ENCODE measurements at places on chromosomes 2 and 18.

DNA sequence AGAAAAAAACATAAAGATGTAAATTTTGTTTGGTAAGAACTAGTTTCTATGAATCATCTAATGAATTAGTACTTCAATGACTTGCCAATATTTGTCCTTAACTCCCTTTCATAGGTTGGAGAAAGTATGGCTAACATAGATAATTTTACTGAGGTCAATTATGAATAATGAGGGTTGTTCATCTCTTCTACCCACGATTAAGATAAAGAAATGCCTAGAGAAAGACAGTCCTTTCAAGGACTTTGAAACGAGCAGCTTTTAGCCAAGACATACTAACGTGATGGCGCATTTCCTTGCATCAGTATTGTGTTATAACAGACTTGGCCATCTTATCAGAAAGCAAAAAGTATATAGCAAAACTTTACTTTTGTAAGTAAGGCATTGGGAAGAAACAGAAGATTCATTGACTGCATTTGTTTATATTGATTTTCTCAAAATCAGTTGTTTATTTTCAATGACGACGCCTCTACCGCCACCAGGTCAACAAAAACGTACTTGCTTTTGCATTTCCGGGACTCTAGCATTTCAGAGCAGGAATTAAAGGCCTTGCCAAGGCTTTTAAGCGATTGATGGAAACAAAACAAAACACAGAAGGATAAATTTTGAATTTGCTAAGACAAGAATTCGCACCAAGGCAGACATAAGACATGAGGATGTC is 961 bp downstream of the RBM43 start:
- no peak for DNase-seq

GRCh38 chr2:56960581-56960980 is 776.8 kb downstream of the CCDC85A start:
- DNase-seq = no peak

- peak; percentile 47 for DNase-seq
These were observed 39.1 kb upstream of the HS6ST1 start for GRCh38 chr2:128357506-128358370.

- DNase-seq = no peak
These were observed 151.1 kb upstream of the RIOK3 start for GRCh38 chr18:23301972-23302371.

- DNase-seq = no peak
These were observed 29.0 kb upstream of the PTPN4 start for GRCh38 chr2:119730671-119731177.

DNA sequence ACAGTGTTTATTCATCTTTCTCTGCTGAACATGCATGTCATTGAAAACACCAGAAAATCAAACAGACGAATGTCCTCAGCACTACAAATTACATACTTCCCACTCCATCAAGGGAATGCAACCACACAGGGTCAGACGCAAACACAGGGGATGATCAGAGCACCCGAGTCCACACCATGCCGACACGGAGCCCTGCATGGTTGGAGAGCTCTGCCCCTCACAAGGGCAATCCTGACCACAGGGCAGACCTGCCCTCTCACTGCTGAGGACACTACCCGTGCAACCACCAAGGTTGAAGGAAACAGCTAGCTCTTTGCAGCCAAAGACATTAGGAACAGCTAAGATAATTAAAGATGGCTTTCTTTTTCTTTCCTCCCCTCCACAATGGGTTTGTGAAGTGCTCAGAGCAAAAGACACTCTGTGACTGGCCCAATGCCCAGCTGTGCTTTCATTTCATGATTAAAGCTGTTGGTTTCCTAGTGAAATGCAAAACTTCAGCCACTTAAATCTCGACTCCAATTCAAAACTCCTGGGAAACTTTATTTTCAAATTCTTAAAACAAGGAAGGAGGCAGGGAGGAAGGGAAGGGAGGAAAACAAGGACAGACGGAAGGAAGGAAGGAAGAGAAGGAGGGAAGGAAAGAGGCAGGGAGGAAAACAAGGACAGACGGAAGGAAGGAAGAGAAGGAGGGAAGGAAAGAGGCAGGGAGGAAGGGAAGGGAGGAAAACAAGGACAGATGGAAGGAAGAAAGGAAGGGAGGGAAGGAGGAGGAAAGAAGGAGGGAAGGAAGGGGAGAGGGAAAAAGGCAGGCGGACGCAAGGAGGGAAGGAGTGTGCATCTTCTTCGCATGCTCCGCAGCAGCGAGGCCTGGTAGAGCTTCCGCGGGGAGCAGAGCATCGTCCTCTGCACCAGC is 65.8 kb downstream of the NDUFA10 start:
- no peak for DNase-seq

DNA sequence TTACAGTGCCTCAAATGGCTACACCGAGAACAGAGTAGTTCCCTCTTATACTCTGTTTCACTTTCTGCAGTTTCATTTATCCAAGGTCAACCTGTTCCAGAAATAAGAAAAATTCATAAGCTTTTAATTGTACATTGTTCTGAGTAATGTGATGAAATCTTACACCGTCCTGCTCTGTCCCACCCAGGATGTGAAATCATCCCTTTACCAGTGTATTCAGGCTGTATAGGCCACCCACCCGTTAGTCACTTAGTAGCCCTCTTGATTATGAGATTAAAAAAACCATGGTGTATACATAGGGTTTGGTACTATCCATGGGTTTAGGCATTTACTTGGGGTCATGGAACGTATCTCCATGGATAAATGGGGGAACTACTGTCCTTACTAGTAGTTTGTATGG is 29.8 kb downstream of the STARD6 start:
- DNase-seq = no peak

DNA sequence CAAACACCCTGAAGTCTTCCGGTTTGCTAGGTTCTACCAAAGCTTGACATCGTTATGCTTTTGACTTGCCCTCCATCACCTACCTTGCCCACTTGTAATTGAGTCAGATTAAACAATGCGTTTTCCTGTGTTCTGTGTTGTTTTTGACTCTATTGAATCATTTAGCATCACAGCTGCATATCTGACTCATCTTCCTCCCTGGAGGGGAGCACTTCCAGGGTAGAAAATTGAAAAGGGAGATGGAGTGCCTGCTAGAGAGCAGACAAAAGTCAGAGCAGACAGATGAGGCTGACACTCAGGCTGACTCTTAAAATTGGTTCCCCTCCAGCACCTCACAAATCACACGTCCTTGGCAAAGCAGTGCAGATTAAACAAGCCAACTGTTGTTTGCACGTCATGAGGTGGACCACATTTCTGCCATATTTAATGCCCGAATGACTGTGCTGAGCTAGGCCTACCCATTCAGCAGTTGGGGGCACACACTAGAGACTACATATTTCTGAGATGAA is 2.2 kb downstream of the MPP4 start:
- DNase-seq = no peak

DNA sequence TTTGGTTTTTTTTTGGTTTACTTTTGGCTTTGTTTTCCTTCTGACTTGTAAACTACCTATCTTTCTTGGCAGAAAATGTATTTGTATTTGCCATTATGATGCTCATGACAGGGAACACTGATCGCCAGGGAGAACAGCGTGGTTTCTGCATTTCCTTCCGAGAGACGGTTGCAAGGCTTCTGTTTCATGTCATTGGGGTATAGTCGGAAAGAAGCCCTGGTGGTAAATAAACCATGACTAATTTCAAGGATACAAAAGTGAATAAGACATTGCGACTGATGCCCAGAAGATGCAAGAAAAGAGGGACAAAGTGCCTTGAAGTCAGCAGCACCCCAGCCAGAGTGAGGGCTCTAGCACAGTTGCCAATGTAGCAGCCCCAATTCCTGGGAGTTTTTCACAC is 4.2 kb upstream of the CAPN14 start:
- DNase-seq = no peak

DNA sequence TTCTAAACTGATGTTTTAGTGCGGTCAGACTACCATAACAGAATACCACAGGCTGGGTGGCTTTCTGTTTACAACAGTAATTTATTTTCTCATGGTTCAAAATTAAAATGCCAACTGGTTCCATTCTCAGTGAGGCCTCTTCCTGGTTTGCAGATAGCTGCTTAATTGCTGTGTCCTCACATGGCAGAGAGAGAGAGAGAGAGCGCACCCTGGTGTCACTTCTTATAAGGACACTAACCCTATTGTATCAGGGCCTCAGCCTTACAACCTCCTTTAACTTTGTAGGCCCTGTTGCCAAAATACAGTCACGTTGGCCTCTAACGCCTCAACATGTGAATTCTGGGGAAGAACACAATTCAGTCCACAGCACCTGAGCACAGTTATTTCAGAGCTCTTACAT is 37.5 kb upstream of the ZNF385B start:
- no peak for DNase-seq

- no peak for DNase-seq
These were observed 13.4 kb downstream of the FMNL2 start for GRCh38 chr2:152348388-152348787.

DNA sequence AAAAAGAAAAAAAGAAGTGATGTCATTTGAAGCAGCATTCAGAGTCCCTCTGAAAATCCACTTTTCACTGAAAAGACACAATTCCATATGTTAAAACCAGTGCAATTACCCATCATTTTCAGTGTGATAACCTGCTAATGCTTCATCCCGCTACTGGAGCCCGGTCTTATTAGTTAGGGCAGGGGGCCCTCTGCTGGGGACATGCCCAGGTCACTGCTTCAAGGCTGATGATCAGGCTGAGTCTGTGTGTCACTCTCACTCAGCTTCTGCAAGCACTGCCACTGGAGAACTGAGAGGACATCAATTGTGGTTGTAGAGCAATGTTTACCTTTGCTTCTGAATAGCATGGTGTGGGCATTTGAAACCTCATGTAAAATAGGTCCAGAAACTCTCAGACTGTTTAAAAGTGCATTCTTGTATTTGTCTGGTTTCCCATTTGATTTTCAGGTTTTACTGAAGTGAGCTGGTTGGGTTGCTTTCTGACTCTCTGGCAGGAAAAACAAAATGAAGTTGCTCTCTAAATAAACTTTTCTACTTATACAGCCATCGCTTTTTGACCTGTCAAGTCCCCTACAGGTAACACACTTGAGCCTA is 49.2 kb upstream of the NXPH2 start:
- no peak for DNase-seq

- DNase-seq = no peak
These were observed 1.1 kb downstream of the MREG start for GRCh38 chr2:216012133-216012829.

- DNase-seq = no peak
These were observed 97.9 kb upstream of the DLX2 start for GRCh38 chr2:172200495-172201085.

DNA sequence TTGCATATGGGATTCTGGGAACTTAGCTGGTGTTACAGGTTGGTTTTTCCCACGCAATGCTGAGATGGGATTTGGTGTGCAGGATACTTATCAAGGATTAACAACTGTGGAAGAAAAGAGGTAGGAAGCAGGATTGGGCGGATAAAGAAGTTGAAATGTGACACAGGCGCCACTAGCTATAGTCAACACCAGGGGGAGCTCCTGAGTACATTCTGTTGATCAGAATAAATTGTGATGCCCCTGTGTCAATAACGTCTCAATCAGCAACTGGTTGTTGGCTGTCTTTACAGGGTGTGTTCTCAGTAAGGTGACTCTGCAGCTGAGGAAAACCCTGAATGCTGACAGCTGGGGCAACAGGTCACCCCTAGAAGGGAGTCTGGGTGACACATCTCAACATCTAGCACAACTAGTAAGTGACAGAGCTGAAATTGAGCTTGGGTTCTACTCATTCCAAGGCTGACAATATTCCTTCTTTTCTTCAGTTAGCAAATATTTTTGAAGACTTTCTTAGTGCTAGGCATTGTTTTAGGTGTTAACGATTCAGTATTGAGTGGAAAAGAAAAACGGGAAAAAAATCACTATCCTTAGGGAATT is 143.0 kb downstream of the ARL6IP6 start:
- no peak for DNase-seq

- DNase-seq = no peak
These were observed 32.7 kb downstream of the ZFP36L2 start for GRCh38 chr2:43193652-43194120.

- DNase-seq = no peak
These were observed 47.3 kb upstream of the SLC14A2 start for GRCh38 chr18:45568017-45568416.

All from left forelimb (tissue), 1 donor.